A172 (cell line): ENCODE measurements at places on chromosomes 7 and 10. TPM values are rescaled to one million over a fixed set of nuclear protein-coding genes. Genes with fewer than 3 reads are reported as not detected.

The PNLIPRP2 gene
- not detected in 2 replicates for total RNA-seq

The CYP2W1 gene
- total RNA-seq = not detected in 2 replicates

The CALHM3 gene
- 4.7 and 4.8 TPM in 2 replicates for total RNA-seq

The CARD11 gene
- 16.9 and 23.0 TPM in 2 replicates for total RNA-seq

The RABGEF1 gene
- total RNA-seq = 47.9 and 50.3 TPM in 2 replicates

The LRGUK gene
- total RNA-seq = 0.10 and 0.67 TPM in 2 replicates

- no peak for DNase-seq
These were observed 151.5 kb upstream of the COL1A2 start for GRCh38 chr7:94243066-94243711.

GRCh38 chr7:17234398-17235031 lies 63.9 kb upstream of the AHR start:
- DNase-seq = peak; percentile 97

DNA sequence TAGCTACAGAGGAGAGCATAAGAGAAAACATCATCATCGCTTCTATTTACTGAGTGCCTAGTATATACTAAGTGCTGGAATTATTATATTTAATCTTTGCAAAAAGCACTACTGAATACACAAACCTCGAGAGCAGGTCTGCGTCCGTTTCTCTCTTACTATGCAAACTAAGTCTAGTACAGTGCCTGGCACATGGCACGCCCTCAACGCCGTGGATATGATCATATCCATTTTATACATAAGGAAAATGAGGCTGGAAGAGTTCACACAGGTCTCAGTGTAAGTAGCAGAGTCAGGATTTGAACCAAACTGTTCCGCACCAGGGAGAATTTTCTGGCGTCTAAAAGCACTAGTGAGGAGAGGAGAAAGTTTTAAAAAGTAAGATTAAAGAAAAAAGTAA lies 17.6 kb downstream of the MXI1 start:
- no peak for DNase-seq

DNA sequence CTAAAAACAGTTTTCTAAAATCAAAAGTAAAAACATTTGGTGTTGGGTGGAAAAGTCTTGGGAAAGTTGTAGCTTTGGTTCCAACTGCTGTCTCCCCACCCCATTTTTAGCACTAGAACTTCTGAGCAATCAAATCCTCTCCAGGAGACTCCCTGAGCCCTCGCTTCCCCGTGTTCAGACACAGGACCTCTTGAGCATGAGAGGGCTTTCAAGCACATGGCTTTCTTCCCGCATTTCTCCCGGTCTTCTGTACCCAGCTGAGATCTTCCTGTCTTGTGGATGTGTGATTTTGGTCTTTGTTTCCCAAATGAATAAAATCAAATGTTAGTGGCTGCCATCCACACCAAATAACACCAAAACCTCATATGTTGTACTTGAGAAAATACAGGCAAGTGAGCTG lies 5.0 kb downstream of the CXCL12 start:
- DNase-seq = no peak

GRCh38 chr10:36302086-36302485 lies 660.0 kb upstream of the FZD8 start:
- no peak for DNase-seq

DNA sequence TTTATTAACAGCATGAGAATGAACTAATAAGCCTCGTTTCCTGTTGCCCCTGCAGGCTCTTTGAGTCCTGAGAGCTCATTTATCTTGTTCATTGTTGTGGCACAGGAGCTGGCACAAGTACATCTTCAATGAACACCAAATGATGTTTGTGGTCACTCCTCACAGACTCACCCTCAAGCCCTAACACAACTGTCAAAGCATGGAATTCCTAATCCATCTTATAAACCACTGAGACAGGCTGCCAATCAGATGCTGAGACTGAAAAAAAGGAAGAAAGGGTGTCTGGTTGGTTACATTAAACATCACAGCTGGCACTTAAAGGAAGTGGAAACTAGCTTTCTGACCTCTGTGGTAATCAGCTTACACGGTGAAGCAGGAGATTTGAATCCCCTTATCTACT lies 7.7 kb upstream of the CCDC172 start:
- DNase-seq = peak; percentile 44

GRCh38 chr7:43729214-43729923 lies at the start of gene COA1:
TSS of gene COA1 (minus strand) at chr7:43729523. CDS start at chr7:43648614, 80,909 bp downstream.
- peak; percentile 91 for DNase-seq
